AG09309 (cell line): ENCODE measurements at places on chromosomes 12 and 14.

GRCh38 chr12:30423330-30423729, 272.3 kb downstream of the IPO8 start:
- DNase-seq = no peak

- no peak for DNase-seq
Observed at GRCh38 chr14:93954900-93955849, 21.2 kb downstream of the ASB2 start.

- no peak for DNase-seq
Observed at GRCh38 chr12:14379508-14379907, 14.0 kb downstream of the ATF7IP start.

- no peak for DNase-seq
Observed at GRCh38 chr12:124898200-124898922, 16.1 kb downstream of the UBC start.

DNA sequence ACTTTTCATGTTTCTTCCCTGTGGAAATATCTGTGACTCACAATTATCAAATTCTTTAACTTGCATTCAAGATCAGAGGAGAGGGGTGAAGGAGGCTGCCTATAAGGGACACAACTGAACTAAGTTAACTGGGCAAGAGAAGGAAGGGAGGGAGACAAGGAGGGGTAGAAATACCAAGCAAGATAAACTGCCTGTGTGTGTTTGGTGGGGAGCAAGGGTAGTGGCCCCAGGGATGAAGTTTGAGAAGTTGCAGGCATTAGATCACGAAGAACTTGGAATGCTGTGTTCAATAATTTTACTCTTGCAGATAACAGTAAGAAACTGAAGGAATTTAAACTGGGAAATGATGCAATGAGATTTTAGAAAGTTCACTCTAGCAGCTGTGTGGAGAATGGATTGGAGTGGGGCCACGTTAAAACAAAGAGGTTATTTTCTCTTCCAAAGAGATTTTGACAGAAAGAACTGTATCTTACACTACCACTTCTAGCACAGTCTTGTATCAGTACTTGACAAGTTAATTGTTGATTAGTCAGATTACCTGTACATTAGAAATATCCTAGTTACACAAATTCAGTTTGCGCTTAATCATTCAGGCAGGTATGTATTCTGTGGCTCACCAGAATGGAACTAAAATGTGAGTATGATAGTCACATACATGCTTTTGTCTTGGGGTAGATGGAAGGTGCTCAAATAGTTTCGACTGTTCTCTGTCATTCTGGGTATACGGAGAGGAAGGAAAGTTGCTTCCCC, 7.4 kb downstream of the PKP2 start:
- no peak for DNase-seq

GRCh38 chr14:96904201-96904600, 107.0 kb downstream of the VRK1 start:
- DNase-seq = no peak

- DNase-seq = no peak
Observed at GRCh38 chr12:87315-87714, 20.7 kb downstream of the IQSEC3 start.

DNA sequence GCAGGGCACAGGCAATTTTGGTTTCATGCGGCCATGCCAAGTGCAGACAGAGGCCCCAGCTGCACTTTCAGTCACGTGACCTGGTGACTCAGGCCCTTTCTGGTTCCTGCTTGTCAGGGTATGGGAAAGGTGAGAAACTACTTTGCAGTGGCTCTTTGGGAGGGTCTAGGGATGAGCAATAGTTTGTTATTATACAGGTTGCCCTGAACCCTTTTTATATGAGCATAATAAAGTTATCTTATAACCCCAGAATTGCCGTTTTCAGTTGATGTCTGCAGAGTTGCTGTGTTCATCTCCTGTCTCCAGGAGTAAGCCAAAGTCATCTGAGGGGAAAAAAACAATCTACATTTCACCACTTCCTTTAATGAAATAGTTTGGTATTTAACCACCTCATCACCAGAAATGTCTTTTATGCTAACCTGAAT, 30.9 kb upstream of the EMP1 start:
- DNase-seq = no peak

DNA sequence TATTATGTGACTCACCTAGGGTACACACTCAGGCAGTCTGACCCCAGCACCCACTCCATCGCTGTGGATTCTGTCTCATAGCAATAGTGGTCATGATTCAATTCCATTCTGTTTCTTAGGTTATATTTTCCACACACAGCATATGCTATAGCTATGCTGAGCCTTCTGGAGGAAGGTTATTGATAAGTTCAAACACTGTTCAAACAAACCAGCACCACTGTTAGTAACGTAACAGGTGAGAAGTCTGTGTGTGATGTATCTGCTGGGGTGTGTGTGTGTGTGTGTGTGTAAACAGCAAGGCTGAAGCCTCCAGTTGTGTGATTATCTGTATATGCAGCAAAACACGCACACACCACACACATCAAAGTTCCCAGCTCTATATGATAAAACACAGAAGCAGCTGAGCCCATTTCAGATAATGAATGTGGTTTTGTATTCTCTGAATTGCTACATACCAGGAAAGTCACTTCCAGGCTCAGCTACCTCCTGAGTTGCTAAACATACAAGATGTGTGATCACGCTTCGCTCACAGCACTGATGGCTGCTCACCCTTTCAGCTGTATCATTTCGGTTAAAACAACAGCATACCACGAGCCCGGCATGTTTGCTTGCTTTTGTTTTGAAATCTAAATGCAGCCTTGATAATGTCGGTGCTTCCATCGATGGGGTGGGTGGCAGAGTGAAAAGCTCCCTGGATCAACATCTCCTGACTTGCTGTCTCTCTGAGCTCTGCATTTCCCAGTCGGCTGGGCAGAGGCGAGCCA, 6.8 kb upstream of the SYNE3 start:
- DNase-seq = no peak

- no peak for DNase-seq
Observed at GRCh38 chr12:26016516-26016915, 58.0 kb downstream of the RASSF8 start.

DNA sequence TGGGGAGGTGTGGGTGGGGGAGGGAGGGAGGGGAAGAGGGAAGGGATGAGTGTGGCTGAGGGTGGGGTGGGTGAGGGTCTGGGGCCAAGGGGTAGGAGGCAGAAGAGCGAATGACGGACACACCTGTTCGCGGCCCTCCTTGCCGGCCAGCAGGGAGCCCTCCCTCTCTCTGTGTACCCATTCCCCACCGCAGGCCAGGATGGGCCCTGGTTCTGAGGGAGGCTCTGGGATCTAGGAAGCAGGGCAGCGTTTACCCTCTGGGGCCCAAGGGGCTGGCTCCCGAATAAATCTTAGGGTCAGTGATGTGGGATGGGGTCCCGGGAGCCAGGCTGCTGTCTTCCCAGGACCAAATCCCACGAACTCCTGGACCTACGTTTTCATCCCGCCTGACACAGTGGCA, 46.0 kb upstream of the ESRRB start:
- DNase-seq = no peak

DNA sequence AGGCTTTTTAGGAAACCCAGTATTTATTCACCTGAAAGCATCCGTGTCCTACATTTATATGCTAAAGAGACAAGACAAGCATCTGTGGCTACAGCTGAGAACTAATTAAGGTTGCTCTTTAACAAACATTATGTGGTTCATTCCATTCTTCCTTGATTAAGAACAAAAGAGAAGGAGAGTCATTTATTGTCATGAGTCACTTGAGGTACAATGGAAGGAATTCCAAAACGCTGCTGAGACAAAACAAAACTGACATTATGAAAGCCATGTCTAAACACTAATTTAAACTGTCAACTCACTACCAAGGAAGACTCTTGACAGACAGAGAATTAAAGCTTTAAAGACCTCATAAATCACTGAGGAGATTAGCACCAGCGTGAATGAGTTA, 214.4 kb downstream of the BMP4 start:
- no peak for DNase-seq

DNA sequence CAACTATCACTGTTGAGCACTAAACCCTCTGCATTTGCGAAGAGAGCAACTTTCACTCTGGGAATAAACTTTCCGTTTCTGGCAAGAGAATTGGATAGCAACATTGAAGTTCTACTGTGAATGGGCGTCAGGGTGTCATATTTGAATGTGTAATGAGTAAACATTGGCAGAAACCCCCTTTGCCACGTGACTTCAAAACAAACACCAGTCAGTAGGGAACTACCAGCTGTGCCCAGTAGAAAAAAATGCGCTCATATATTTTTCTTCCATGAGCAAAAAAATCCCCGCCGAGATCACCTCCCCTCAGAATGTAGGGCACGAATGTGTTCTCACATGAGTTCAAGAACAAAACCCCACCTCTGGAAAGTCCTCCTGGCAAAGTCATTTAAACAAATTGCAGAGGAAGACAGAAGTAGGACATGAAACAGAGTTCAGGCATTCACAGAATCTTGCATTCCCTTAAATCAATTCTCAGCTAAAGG, 80.6 kb downstream of the BTG1 start:
- DNase-seq = no peak

DNA sequence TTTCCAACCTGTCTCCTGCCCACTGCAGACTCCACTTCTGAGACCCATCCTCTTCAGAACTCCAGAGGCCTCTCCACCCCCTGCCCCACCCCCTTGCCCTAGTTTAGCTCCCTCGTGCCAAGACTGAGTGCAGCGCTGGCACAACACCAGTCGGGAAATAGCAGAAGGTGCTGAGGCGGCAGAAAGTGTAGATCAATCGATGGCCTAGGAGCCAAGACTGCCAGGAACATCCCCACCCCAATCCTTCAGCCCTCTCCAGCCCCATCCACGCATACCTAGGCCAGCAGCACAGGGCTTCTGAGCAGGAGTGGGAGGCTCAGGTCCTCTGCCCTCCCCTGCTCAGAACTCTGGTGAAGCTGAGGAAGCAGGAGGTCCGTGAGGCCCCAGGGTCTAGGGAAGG, 1.1 kb downstream of the CPNE6 start:
- no peak for DNase-seq

- DNase-seq = no peak
Observed at GRCh38 chr14:24881116-24881893, 168.6 kb downstream of the STXBP6 start.

DNA sequence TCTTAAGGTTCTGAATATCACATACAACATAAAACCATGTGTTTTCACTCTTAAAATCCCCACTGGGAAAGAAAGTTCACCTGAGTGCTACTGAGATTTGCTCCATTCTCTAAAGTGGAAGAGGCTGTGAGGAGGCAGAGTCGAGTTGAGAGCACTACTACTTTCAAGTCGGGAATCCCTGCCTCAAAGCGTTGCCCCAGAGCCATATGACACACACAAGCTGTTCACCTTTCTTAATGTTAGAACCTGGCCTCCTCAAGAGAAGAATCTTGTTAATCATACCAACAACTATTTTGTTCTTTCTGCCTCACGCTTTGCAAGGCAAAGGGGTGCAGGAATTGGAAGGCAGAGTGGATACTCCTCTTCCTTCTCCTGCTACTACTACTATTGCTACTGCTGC, 149.7 kb upstream of the DAAM1 start:
- no peak for DNase-seq

- DNase-seq = no peak
Observed at GRCh38 chr14:49769171-49769570, 1.2 kb downstream of the KLHDC2 start.

- DNase-seq = no peak
Observed at GRCh38 chr12:28219827-28220226, 29.6 kb downstream of the CCDC91 start.

DNA sequence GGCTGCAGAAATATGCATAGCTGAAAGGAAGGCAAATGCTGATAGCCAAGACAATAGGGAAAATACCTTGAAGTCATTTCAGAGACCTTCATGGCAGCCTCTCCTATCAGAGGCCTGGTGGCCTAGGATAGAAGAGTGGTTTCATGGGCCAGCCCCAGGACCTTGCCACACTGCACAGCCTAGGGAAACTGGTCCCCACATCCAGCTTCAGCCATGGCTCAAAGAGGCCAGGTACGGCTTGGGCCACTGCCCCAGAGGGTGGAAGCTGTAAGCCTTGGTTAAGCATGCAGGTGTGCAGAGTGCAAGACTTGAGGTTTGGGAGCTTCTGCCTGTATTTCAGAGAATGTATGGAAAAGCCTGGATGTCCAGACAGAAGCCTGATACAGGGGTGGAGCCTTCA, 101.0 kb upstream of the KITLG start:
- DNase-seq = no peak

- no peak for DNase-seq
Observed at GRCh38 chr14:77053046-77053841, 24.7 kb upstream of the IRF2BPL start.

- no peak for DNase-seq
Observed at GRCh38 chr12:108933949-108934348, 54.1 kb downstream of the DAO start.

GRCh38 chr12:6584293-6584692, 16.2 kb upstream of the NOP2 start:
- DNase-seq = no peak

DNA sequence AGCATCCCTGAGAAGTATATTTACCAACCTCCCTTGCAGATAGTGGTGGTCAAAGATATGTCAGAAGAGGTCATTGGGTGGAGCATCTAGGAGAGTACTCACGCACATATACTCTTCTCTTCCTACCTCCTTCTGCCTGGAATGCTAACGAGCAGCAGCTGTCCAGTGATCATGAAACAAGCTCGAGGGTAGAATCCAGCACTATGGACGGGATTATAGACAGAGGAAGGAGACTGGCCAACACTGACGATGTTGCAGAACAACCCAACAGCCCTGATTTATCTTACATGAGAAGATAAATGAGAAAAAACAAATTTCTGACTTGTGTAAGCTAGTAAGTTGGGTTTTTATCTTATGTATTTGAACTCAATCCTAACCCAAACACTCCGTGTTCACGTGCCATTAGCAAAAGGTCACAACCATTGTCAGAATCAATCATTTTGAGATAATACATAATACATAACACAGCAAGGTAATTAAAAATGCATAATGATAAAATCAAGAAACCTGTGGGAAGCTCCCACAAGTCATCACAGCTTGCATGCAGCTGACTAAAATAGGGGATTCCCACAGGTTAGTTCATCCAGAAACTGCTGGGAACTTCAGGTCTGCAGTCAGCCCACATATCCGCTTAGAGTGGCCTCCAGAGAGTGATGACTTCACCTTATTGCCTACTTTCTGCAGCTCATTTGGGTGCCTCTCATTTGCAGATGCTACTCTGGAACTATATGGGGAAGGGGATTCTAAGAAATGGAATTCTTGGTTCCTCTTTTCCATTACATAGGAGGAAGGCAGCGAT, 36.3 kb upstream of the STK38L start:
- no peak for DNase-seq

GRCh38 chr12:51695241-51696010, 104.4 kb downstream of the SCN8A start:
- DNase-seq = no peak
